ENCODE measurements at places on chromosomes 11 and 22.

DNA sequence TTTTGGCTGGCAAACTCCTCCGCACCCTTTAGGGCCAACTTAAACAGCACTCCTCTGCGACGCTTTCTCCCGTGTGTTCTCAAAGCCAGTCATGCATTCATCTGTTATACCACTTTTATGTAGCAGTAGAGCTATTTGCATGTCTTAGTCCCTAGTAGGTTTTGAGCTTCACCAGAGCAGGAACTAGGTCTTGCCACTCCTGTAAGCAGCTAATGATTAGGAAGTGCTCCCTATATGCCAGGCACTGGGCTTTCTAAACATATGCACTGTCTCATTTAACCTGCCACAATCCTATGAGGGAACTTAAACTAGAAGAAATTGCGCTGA is 180.8 kb downstream of the DBX1 start:
- DNase-seq: no peak
- no peaks in the 10 kb centered on the region for H3K36me3 ChIP-seq
- H3K4me1 ChIP-seq: peaks cover 9% of the 10 kb centered on the region

DNA sequence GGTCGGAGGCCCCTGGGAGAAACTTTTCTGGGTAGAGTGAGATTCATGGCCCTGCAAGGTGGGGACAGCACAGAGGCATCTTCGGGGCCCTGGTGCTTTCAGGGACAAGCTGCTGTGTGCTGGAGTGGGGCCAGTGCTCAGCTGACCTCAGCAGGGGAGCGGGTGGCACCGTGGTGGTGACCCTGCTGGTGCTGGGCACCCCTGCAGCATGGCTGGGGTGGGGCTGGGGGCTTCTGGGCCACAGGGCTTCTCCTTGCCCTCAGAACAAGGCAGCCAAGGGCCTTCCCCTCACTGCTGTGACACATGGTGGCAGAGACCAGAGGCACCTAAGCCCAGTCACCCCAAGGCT is 24.9 kb upstream of the GNB1L start:
- H3K27ac ChIP-seq: peak overlapping the region; percentile 14
- no peaks in the 10 kb centered on the region for H3K27me3 ChIP-seq
- no peaks in the 10 kb centered on the region for H3K36me3 ChIP-seq

- H3K4me3 ChIP-seq: no peak overlapping the region
- no peak overlapping the region for H3K27ac ChIP-seq
- no peaks in the 10 kb centered on the region for H3K36me3 ChIP-seq
- H3K27me3 ChIP-seq: peaks cover 50% of the 10 kb centered on the region
- DNase-seq: peak; percentile 3
- H3K4me1 ChIP-seq: no peaks in the 10 kb centered on the region
Observed at GRCh38 chr11:1628506-1629325, 859 bp upstream of the KRTAP5-5 start.

- H3K4me3 ChIP-seq: no peak overlapping the region
- H3K27ac ChIP-seq: peak overlapping the region; percentile 26
- peaks cover 10% of the 10 kb centered on the region for H3K4me1 ChIP-seq
Observed at GRCh38 chr11:105297463-105297862, 157.9 kb upstream of the CARD18 start.

DNA sequence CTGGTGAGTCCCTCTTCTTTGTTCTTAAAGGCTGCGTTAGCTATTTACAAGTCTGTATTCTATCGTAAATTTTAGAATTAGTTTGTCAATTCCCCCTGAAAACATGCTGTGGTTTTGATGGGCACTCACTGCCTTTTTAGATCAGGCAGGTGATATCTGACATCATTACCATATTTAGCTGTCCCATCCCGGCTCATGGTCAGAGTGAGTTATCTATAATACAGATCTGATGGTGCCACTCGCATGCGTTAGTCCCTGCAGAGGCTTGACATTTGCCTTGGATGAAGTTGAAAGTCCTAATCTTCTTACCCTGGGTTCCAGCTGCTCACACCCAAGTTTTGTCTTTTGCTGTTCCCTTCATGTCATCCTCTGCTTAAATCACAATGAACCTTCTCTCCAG is 150.5 kb upstream of the NARS2 start:
- no peak overlapping the region for H3K4me3 ChIP-seq
- no peak for DNase-seq

DNA sequence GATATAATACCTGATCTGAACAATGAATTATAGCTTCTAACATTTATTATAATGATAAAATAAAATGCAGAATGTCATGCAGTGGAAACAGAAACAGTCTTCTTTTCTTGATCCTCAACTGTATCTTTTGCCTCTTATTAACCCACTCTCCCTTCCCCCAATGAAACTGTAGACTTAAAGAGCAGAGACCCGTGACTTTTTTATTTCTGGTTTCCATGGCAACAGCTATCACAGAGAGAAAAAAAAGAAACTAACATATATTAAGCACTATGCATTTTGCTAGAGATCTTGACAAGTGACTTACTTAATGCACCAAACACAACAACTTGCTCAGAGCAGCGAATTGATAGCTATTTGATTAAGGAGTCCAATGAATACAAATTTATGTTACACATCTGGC is 69.3 kb downstream of the RAB38 start:
- H3K27me3 ChIP-seq: no peaks in the 10 kb centered on the region
- H3K4me3 ChIP-seq: no peak overlapping the region
- H3K36me3 ChIP-seq: no peaks in the 10 kb centered on the region
- no peak for DNase-seq
- no peak overlapping the region for H3K27ac ChIP-seq

GRCh38 chr11:113841691-113842090 is 33.7 kb downstream of the USP28 start:
- H3K27me3 ChIP-seq: no peaks in the 10 kb centered on the region
- no peak overlapping the region for H3K27ac ChIP-seq
- DNase-seq: no peak
- no peak overlapping the region for H3K4me3 ChIP-seq

DNA sequence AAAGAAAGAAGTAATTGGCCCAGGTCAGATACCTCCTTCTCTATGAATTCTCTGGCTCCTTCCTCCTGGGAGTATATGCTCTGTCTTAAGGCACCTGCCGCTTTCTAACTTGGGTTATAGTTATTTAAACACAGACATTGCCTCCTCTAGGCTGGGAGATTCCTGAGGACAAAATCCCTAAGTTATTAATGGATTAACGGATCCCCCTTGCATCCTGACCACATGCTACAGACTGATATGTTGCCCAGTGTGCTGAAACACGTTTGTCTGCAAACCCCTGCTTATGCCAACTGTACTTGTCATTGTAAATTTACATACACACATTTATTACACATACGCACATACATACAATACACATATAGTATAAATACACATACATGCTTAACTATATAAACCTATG is 35.3 kb downstream of the PACSIN2 start:
- no peaks in the 10 kb centered on the region for H3K36me3 ChIP-seq
- H3K4me3 ChIP-seq: no peak overlapping the region

DNA sequence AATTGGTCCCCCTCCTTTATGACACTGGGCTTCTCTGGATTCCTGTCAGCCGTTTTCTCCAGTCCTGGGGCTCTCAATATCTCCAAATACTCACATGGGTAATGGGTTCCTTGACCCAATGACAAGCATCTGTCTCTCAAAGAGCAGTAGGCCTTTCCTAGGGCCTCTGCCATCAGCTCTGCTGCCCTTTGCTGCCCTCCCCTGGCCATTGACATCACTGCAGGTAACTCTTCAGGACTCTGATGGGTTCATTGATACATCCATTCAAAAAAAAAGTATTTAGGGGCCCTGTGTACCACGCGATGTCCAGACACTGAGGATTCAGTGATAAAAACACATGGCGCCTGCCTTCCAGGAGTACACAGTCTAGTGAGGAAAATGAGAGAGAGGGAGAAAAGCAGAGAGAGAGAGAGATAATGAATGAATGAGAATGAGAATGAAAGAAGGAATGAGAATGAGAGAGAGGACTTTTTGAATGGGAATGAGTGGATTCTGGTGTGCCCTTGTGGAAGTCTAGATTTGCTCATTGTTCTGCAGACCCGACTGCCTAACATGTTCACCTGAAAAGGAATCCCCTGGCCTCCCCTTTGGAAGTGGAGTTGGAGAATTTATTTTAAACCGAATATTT is 42.6 kb upstream of the OLFML1 start:
- no peak overlapping the region for H3K27ac ChIP-seq
- no peaks in the 10 kb centered on the region for H3K36me3 ChIP-seq
- no peaks in the 10 kb centered on the region for H3K27me3 ChIP-seq
- H3K4me1 ChIP-seq: no peaks in the 10 kb centered on the region

DNA sequence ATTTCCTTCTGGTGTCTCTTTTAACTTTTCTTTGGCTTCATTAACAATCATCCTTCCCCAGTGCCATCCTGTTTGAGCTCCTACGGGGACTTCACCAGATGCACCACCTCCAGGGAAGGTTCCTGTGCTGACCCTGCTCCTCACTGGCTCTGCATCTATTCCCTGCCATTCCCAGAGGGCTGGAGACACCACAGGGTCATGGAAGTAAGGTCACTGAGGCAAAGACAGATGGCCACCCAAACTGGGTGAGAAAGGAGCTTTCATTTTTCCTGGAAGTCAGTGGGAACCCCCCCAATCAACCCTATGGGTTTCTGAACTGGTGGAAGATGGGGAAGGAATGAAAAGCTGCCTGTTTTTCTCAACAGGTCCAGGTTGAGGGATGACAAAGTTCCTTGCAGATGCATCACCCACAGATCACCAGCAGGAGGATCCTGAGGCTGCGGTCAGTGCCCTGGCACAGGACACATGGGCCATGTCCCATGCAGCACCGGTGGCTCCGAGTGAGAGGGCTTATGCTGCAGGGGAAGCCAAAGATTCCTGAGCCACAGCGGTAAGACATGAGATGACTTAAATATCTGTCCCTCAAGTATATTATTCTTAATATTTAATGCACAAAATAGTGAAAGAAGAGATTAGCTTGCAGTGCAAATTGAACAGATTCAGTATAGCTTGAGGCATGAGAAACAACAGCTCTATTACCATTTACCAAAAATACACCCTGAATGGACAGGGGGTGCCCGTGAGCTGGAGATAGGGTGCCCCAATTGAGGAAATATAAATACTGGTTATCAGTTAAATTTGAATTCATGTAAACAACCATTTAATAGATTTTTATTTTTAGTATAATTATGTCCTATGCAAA is 73.0 kb upstream of the VPREB1 start:
- peaks cover 5% of the 10 kb centered on the region for H3K27me3 ChIP-seq
- DNase-seq: no peak
- H3K36me3 ChIP-seq: no peaks in the 10 kb centered on the region

DNA sequence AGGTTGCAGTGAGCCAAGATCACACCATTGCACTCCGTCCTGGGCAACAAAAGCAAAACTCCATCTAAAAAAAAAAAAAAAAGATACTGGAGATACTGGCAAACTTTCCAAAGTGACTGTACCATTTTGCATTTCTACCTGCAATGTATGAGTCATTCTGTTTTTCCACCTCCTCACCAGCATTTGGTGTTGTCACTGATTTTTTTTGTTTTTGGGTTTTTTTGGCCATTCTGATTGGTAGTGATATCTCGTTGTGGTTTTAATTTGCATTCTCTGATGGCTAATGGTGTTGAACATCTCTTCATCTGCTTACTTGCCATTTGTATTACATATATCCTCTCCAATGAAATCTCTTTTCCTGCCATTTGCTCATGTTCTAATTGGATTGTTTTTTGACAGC is 12.0 kb upstream of the RBX1 start:
- H3K27ac ChIP-seq: no peak overlapping the region
- no peaks in the 10 kb centered on the region for H3K36me3 ChIP-seq
- H3K4me3 ChIP-seq: no peak overlapping the region
- no peak for DNase-seq
- H3K4me1 ChIP-seq: no peaks in the 10 kb centered on the region

GRCh38 chr11:5486003-5486402 is 2.5 kb upstream of the OR52D1 start:
- no peak overlapping the region for H3K27ac ChIP-seq
- no peak for DNase-seq
- no peaks in the 10 kb centered on the region for H3K27me3 ChIP-seq
- no peaks in the 10 kb centered on the region for H3K4me1 ChIP-seq
- no peak overlapping the region for H3K4me3 ChIP-seq

DNA sequence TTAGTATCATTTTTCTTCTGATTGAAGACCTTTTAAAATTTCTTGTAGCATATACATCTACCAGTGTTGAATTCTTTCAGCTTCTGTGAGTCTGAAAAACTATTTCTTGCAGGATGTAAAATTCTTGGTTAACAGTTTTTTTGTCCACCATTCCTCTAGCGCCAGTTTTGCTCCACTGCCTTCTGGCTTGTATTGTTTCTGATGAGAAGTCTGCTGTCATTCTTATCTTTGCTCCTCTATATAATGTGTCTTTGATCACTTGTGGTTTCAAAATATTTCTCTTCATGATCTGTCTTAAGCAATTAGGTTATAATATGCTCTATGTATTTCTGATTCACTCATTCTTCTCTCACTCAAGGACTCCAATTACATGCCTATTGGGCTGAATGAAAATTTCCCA is 152.3 kb downstream of the INSC start:
- no peaks in the 10 kb centered on the region for H3K36me3 ChIP-seq
- no peaks in the 10 kb centered on the region for H3K27me3 ChIP-seq
- no peak overlapping the region for H3K27ac ChIP-seq
- H3K4me3 ChIP-seq: no peak overlapping the region
- DNase-seq: no peak
- no peaks in the 10 kb centered on the region for H3K4me1 ChIP-seq

- no peak overlapping the region for H3K27ac ChIP-seq
- DNase-seq: no peak
- no peak overlapping the region for H3K4me3 ChIP-seq
- H3K27me3 ChIP-seq: no peaks in the 10 kb centered on the region
- peaks cover 28% of the 10 kb centered on the region for H3K4me1 ChIP-seq
- H3K36me3 ChIP-seq: no peaks in the 10 kb centered on the region
Observed at GRCh38 chr22:19871845-19872778, 17.4 kb upstream of the GNB1L start.

- no peak overlapping the region for H3K4me3 ChIP-seq
- H3K36me3 ChIP-seq: no peaks in the 10 kb centered on the region
Observed at GRCh38 chr11:18765554-18765953, 26.0 kb downstream of the PTPN5 start.

DNA sequence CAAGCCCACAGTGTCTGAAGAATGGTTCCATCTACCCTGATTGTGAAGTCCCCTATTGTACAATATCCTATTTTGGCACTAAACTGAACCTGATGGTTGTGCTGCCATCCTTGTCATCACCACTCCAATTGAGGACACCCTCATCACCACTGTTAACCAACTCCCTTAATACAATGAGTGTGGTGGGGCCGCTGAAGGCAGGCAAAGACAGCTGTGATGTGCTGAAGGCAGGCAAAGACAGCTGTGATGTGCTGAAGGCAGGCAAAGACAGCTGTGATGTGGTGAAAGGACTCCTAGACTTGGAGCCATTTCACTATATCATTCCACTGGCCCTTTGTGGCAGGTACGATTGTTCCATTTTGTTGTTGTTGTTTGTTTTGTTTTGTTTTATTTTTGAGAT is 481.6 kb downstream of the SOX6 start:
- H3K27me3 ChIP-seq: no peaks in the 10 kb centered on the region
- H3K4me1 ChIP-seq: no peaks in the 10 kb centered on the region
- no peak for DNase-seq
- no peak overlapping the region for H3K4me3 ChIP-seq
- no peaks in the 10 kb centered on the region for H3K36me3 ChIP-seq

GRCh38 chr22:30985561-30986208 is 16.6 kb downstream of the TUG1 start:
- no peak overlapping the region for H3K4me3 ChIP-seq
- no peaks in the 10 kb centered on the region for H3K36me3 ChIP-seq
- H3K27ac ChIP-seq: no peak overlapping the region

- no peak for DNase-seq
- no peaks in the 10 kb centered on the region for H3K27me3 ChIP-seq
- peak overlapping the region; percentile 80 for H3K27ac ChIP-seq
- peaks cover 7% of the 10 kb centered on the region for H3K36me3 ChIP-seq
- H3K4me1 ChIP-seq: peaks cover 30% of the 10 kb centered on the region
- H3K4me3 ChIP-seq: peak overlapping the region; percentile 60
Observed at GRCh38 chr11:64268893-64269539, 15.4 kb downstream of the BAD start.

All from astrocyte (in vitro differentiated cells and primary cell).